ENCODE measurements at places on chromosomes 16 and 17.

DNA sequence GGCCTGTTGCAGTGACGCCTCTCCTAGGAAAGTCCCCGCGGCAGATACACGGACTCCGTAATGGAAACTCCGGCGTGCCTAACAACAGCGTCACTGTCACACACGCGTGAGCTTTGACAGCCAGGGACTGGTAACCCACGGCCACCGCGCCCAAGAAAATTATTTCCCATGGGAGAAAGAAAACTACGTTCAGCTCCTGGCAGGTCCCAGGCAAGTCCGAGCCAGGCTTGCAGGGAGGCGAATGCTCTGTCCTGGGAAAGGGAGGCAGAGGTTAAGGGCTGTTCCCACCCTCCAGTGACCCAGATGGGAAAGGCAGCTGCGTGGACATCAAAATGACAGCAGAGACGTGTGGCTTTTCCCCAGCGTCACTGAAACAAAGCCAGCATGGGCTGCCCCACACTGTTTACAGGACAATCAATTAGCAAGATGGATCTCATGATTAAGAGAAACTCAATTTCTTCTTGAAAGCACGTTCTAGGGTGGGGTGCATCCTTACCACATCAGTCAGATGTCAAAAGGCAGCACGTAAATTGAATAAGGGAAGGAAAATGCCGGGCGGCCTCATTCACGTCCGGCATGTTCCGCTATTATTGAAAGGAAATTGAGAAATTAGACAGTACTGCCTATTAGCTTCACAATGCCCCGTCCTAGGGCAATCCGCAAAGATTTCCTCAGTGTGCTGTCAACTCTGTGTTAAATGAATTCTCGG, 82.5 kb downstream of the NXN start:
- DNase-seq: peak; percentile 67

DNA sequence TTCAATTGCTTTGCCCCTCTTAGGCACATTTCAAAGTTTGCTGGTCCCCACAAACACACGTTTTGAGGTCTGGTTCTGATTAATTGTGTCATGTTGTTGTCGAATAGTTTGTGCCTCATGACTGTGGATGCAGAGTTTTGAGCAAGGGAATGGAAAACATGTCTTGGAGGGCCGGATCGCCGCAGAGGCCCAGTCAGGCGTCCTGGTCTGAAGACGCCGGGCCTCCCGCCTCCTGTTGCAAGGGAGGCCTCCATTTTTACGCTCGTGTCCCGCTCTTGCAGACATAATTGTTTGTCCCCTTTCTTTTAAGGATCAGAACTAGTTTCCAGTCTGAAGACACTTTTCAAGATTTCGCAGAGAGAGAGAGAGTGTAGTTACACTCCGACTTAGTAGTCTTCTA, 3.2 kb downstream of the NTN1 start:
- no peak for DNase-seq

DNA sequence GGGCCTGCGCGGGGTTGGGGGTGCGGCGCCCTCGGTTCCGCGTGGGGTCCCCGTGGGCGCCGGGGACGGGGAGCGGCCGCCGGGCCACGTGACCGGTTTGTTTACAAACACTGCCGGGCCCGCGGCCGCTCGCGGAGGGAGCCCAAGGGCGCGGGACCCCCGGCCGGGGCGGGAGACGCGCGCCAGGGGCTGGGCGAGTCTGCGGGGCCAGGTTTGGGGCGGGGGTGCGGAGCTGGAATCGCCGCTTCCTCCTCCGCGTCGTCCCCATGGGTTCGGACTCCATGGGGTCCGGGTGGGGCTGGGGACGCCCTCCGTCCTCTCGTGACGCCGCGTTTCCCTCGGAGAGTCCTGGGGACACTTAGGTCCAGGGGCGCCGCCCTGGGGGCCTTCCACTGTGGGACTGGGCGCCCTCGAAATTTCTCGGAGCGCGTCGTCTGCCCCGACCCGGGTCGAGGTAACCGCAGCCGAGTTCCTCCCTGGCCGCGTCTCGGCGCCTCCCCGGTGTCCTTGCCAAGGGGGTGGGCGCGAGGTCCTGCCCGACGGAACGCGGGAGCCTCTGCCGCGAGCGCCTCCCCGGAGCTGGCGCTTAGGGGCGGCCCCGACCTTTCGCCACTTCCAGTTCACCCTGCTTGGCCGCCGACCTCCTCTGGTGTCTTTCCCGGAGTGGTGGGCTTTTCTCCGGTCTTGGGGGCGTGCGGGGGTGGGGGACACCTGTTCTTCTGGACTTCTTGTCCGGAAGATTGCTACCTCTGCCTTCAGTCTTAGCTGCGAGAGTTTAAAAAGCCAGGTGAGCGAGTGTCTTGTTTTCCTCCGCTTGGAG, 684 bp downstream of the YPEL2 start:
- DNase-seq: peak; percentile 33

- peak; percentile 64 for DNase-seq
These were observed 59.4 kb downstream of the NUP93 start for GRCh38 chr16:56789360-56789759.

- peak; percentile 16 for DNase-seq
These were observed 229.8 kb downstream of the CPPED1 start for GRCh38 chr16:12573730-12574383.

DNA sequence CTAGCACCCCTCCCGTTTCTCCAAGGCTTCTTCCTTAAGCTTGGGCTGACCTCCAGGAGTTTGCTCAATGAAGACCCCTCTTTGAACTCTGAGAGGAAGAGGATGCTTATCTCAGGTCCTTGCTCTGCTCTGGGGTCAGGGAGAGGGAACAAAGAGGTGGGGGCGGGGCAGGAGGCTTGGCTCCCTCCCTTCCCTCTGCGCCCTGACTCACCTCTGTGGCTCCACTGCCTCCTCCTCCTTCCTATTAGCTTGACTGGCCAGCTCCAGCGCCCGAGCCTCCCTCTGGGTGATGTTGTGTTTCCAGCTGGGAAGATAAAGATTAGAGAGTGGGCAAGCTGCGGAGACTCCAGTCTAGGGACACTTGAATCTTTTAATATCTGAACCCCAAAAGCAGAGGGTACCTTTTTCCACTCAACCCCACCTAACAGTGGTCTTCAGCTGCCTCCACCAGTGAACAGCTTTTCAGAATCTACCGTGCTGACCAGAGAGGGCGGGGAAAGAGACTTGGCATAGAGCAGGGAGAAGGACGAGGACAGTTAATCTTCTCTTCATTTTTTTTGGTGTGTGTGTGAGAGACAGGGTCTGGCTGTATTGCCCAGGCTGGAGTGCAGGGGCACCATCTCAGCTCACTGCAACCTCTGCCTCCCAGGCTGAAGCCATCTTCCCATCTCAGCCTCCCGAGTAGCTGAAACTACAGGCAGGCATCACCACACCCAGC, 6.7 kb downstream of the GIP start:
- peak; percentile 32 for DNase-seq

GRCh38 chr17:58089111-58089510, 5.9 kb downstream of the DYNLL2 start:
- DNase-seq: no peak

DNA sequence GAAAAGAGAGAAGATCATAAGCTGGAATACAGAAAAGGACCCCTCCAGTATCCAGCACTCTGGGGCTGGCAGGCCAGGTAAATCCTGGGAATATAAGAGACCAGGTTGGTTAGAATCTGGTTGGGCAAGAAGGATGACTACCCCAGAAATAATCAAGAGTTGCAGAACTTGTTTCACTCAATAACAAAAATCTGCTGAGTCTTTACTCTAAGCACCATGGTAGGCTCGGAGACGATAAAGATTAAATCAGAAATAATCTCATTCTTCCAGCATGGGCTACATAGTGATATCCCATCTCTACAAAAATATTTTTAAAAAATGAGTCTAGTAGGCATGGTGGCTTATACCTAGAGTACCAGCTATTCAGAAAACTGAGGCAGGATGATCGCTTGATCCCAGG, 138.0 kb upstream of the KCNJ16 start:
- DNase-seq: no peak

DNA sequence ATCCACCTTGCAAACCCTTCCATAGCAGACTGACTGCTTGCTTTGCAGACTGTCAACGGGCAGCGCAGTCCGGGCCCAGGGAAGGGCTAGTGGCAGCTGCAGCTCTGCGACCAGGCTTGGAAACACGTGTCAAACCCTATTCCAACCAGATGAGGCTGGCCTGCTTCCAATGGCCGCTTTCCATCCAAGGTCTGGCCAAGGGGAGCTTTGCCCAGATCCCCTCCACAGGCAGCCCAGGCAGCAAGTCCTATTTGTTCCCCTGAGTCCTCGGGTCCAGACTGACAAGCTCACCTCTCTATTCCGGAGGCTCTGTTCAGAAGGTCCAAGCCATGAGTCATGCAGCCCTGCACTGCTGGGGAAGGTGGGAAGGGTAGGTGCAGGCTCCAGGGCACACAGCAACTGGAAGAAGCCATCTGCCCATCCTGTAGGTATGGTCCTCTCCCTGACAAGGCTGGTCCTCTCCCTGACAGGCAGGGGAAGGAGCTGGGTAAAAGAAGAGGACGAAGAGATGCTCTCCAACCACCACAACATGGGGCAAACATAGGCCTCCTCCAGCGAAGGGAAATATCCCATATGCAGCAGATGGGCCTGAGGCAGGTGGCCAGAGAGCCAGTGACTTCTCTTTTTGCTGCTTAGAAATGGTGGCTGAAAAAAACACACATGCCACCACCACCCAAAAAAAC, 22.6 kb upstream of the AXIN2 start:
- no peak for DNase-seq

DNA sequence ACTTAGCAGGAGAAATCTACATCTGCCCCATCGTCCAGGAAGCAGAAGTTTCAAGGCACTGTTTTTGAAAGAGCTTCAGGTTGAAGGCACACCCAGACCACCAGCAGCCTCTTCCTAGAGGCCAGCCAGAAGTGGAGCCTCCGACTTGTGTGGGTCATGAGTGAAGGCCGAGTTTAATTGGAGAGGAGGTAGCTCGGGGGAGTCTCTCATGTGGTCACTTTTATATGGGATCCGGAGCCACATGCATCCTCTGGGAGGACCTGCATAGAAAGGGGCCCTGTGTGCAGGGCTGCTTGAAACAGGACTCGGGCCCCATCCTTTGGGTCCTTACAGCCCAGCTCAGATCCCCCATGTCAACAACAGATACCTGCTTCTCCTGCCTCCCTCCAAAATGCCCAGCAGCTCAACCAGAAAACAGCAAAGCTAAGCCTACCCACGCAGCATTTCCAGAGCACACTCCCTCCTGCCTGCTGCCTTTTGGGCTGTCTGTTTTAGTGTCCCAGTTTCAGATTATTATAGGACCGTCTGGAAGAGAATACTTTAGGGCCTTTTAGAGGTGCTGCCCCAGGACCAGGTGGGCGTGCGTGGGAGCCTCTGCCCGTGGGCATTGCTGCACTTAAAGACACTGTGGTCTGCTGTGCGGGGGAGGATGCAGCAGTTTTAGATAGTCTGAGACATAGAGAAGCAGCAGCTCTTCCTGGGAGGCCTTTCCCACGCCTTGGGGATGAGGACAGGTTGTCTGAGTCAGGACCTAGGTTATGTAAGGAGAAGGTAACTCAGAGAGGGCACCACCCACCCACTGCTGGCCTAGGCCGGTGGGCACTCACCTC, 29.5 kb downstream of the MPRIP start:
- DNase-seq: no peak

- no peak for DNase-seq
These were observed 475.9 kb downstream of the HS3ST3B1 start for GRCh38 chr17:14776791-14777190.

DNA sequence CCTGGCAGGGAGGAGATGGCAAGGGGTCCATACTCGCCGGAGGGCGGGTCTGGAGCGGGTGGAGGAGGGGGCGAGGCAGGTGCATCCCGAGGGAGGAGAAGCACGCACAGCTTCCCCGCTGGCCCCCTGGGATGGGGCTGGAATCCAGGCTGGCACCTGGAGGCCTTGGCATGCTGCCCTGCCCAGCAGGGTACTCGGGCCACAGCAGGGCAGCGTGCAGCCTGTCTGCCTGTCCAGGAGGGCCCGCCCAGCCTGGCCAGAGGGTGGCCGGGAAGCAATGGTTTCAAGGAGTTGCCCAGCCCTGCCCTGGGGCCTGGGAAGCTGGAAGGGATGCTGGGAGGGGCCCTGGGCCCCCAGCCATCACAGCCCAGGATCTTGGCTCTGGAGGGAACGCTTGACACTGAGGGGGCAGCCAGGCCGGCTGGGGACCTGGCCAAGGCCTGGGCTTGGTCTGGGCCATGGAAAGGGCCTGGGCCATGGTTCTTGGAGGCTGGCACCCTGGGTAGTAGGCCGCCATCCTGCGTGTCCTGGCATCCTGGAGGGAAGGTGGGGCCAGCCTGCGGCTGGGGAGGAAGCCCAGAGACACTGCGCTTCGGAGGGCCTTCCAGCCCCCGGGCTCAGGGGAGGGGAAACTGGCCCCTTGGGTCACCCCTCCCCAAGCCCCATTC, 1.1 kb downstream of the GLIS2 start:
- no peak for DNase-seq

GRCh38 chr16:89602273-89602951, 11.0 kb upstream of the DPEP1 start:
- DNase-seq: peak; percentile 87

DNA sequence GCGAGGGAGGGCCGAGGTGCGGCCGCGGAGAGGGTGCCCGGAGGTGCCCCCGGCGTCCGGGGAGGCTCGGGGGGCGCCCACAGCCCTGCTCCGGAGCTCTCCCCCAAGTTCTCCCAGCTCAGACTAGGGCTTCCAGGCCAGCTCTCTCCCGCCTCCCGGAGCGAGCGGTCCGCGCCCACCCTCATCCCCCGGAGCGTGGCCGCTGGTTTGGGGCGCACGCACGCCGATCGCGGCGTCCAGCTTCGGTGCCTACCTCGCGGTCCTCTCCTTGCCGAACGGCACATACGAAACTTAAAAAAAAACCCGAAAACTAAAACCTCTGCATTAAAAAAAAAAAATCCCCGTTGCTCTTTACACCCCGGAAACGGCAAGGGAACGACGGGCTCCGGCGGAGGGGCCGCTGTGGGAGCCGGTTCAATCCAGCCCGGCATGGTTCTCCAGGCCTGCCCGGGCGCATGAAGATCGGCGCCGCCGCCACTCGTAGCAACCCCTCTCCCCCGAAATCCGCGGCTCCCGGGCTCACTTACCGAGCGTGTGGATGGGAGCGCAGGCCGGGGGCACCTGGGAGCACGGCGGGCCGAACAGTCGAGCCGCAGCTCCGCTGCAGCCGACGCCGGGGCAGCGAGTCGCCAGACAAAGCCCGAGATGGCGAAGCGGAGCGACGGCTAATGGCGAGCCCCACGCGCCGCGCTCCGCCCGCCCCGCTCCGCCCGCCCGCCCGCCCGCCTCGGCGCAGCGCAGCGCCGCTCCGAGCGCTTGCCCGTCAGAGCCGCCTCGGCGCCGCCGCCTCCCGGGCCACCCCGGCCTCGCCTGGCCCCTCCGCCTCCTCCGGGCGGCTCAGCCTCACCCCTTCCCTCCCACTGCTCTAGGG, 973 bp upstream of the UBTF start:
- DNase-seq: peak; percentile 45
